ENCODE measurements at places on chromosomes 4 and X.

- DNase-seq, result no peak
Observed at GRCh38 chr4:93897559-93897958, 69.0 kb downstream of the ATOH1 start.

DNA sequence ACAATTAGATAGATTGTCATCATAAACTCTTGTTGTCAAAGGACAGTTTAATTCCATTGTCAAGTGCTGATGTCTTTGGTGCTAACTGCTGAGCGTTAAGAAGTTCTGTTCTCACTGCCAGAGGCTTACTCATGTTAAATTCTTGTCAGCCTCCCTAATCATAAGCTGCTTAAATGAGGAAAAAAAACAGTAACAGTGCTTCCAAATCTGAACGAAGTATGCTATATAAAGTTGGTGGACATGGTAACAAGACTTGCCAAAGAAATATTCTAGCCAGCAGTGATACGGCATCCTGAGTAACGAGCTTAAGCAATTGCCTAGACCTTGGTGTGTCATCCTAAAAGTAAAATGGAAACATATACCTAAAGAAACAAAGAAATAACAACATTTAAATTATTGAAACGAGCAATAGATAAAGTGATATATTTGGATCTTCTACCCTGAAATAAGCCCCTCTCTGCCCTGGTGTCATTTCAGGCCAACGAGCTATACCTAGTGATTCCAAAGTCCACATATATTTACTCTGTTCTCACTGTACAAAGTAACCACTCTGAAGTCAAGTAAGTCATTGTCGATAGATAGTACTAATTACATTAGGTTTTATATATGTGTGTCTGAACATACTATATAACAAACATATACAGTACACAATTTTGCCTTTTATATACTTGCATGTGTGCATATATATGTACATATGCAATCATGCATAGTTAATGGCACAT, 339.7 kb upstream of the HS3ST1 start:
- DNase-seq, result no peak

DNA sequence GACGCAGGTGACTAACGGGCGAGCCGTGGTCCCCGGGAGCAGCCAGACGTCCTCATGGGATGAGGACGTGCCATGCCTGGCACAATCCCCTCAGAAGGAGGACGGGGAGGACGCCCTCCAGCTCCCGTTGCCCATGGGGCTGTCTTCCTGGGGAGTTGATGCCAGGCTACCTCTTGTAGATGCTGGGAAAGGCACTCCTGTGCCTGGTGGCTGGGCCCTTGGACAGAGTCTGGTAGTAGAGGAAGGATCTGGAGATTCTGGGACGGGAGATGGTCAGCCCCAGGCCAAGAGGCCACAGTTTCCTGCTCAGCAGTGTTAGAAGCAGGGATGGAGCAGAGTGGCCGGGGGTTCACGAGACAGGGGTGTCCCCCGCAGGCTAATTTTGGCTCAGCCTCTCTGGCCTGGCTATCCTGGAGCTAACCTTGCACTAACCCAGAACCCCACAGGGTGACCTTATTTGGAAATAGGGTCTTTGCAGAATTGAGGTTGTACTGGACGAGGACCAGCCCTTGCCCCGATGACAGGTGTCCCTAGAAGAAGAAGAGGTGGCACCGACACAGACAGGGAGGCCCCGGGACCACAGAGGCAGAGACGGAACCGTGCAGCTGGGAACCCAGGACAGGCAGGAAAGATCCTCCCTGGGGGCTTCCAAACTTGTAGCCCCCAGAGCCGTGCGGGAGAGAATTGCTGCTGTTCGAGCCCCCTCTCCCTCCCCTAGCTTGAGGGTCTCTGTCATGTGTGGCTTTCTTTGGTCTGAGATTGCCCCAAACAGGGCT, 50.1 kb upstream of the ADRA2C start:
- no peak for DNase-seq

GRCh38 chr4:120561648-120562047, 360.9 kb downstream of the PRDM5 start:
- DNase-seq, result no peak

DNA sequence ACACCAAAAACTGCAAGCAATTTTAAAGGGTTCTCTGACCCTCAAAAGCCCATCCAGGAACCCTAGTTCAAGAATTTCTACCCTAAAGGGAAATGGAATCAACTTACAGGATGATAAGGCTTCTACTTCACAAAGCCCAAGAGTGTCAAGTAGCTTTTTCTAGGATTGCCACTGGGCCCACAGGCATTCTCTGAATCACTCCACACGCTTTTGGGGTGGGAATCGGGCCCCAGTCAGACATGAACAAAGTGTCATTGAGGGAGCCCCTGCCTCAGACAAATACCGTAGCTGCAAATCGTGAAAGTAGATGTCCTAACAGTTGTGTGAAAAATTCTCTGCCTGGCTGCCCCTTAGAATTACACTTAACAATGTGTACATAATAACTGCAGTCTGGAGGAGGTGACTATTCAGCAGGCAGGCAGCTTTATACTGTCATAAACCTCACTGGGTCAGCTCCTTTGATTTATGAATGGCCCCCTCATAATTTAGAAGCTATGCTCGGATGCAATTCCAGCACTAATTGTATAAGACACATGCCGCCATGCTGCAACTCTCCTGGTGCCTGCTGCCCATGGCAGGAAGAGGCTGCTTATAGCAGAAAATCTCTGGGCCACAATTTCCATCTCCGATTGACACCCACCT, 36.7 kb downstream of the CHRDL1 start:
- no peak for DNase-seq

- no peak for DNase-seq
Observed at GRCh38 chrX:19729761-19730160, 157.6 kb downstream of the SH3KBP1 start.

DNA sequence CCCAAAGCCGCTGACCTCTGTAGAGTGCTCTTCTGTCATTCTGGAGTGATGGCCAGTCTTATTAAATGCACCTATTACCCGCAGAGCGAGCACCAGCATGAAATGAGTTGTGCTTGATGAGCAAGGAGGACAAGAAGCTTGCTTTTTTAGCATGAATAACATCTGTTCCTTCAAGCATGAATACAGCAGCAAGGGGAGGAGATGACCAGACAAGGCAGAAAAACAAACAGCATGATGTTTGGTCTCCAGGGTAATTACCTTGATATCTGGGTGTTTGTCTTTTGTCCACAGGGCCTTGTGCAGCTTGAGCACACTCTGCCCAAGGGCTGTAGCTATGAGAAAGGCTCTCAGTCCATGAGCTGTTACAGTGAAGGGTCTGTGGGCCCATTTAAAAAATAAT, 324.8 kb upstream of the DDX53 start:
- DNase-seq, result no peak

DNA sequence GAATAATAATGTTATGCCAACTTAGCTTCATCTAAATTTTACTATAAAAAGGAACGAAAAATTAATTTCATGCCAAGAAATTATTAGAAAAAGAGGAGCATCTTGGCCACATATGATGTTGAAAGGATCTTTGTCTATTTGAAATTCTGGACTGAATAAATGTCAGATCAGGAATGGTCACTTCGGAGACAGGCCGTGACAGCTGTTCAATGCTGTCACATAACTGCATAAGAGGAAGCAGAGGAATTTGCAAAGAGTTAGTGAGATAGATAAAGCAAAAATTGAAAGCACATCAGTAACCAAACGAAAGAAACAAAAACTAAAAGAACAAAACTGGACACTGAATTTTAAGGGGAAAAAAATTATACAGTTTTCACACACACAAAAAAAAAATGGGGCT, 100.9 kb downstream of the GASK1B start:
- no peak for DNase-seq

- no peak for DNase-seq
Observed at GRCh38 chr4:67480810-67481209, 64.5 kb downstream of the CENPC start.

- DNase-seq, result no peak
Observed at GRCh38 chr4:107808572-107808971, 16.2 kb upstream of the SGMS2 start.

GRCh38 chr4:26028133-26028792, 114.2 kb downstream of the SMIM20 start:
- DNase-seq, result no peak

DNA sequence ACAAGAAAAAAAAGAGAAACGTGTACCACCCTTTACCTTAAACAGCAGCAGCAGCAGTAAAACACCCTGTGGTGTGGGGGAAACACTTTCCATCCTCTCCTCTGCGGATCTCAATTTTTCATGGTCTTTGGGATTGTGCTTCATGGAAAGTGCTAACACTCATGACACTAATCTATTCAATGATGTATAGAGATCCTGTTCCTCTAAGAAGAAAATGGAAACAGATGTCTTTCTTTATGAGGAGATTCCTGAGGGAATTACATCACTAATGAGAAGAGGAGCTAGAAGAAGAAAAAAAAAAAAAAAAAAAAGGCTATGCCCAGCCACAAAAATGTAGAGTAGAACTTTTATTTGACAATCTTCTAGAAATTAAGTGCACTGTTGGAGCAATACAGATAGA, 62.9 kb upstream of the NDST3 start:
- no peak for DNase-seq

DNA sequence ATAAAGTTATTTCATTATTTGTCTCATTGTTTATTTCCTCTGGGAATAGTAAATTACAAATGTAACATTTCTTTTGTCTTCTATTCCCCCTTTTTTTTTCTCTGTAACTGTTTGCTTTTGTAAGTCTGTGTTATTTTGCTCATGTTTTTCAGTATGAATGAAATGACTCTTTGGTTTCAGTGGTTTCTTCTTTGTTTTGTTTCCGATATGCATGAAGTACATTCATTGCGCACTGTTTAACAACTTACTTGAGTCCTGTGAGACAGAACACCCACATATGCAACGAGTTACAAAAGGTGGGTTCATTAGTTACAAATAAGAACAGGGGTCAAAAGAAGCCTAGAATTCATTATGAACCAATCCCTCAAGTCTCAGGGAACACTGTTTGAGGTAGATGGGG, 175.0 kb upstream of the UGT8 start:
- no peak for DNase-seq

- no peak for DNase-seq
Observed at GRCh38 chr4:8862334-8862733, 9.3 kb downstream of the HMX1 start.

GRCh38 chrX:97399400-97399799, 515.7 kb downstream of the RPA4 start:
- DNase-seq, result no peak

DNA sequence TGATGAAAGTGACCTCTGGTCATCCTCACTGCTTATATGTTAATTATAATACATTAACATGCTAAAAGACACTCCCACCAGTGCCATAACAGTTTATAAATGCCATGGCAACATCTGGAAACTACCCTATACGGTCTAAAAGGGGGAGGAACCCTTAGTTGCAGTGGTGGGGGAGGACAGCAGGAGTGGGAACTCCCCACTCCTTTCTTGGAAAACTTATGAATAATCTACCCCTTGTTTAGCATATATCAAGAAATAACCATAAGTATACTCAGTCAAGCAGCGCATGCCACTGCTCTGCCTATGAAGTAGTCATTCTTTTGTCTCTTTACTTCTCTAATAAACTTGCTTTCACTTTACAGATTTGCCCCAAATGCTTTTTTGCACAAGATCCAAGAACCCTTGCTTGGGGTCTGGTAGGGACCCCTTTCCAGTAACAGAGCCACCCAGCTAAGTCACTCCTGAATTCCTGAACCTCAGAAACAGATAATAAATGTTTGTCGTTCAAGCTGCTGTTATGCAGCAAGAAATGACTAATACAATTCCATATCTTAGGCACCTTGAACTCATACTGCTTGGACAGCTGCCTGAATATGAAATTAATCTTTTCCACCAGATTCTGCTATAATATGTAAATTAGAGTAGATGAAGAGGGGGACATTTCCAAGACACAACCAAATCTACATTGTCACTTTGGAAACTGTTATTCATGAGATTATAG, 14.4 kb upstream of the REPS2 start:
- DNase-seq, result no peak

DNA sequence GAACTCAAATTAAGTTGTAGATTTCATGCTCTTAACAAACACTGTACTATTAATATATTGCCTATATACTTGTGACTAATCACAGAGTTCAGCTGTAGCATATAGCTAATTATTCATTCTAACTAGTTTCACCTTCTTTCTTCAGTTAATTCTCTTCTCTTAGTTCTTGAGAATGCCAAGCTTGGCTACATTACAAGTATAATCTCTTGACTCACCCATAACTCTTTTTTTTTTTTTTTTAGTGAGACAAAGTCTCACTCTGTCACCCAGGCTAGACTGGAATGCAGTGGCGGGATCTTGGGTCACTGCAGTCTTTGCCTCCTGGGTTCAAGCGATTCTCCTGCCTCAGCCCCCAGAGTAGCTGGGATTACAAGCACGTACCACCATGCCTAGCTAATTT, 5.4 kb downstream of the KLHL5 start:
- no peak for DNase-seq

GRCh38 chr4:29558789-29559188, 1161.4 kb upstream of the PCDH7 start:
- DNase-seq, result no peak

DNA sequence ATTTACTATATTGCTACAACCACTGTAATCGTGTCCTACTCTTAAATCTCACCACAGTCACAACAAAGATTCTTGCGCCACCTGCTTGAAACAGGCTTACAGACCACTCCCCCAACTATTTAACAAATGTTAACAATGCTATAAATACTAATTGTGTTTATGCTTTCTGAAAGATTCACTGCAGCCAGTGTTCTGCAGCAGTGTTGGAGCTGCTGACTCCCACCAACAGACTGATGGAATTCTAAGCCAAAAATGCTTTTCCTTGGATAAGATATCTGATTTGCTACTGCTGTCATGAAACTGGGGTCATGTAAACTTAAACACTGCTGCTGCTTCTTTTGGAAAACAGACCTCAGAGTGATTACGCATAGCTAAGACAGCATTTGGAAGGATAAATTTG, 244.2 kb upstream of the MAB21L2 start:
- no peak for DNase-seq

GRCh38 chr4:6727081-6727942, 11.3 kb downstream of the BLOC1S4 start:
- DNase-seq, result peak; percentile 90

GRCh38 chr4:20662851-20663250, 37.4 kb upstream of the PACRGL start:
- DNase-seq, result no peak

- no peak for DNase-seq
Observed at GRCh38 chr4:169723207-169723965, 34.4 kb downstream of the HPF1 start.

DNA sequence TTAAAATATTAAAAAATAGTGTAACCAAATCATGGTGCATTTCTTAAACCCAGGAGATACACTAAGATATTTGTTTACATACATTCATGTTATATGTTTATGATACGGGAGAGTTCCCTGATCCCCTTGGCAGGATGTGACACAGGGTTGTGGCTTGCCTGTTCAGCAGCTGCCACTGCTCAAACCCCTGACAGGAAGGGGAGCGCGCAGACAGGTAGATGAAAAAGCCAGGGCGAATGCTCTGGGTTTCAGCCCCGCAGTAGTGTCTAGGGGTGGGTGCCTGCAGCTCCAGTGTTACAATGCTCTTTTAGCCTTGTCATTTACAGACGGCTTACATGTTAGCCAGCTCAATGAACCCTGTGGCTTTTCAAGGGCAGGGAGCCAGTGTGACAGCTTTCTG, 1343.8 kb upstream of the IGFBP7 start:
- no peak for DNase-seq

GRCh38 chrX:22095286-22095685, 63.2 kb downstream of the PHEX start:
- DNase-seq, result no peak

GRCh38 chr4:25888781-25889180, 25.2 kb upstream of the SMIM20 start:
- no peak for DNase-seq

Data from midbrain (tissue), 1 donor.